GM04504 (cell line): ENCODE measurements at places on chromosomes 6 and 20.

GRCh38 chr6:168525114-168525513, 84.1 kb downstream of the SMOC2 start:
- no peak for DNase-seq

- no peak for DNase-seq
Measured at GRCh38 chr6:42402184-42402583, 49.5 kb downstream of the TRERF1 start.

DNA sequence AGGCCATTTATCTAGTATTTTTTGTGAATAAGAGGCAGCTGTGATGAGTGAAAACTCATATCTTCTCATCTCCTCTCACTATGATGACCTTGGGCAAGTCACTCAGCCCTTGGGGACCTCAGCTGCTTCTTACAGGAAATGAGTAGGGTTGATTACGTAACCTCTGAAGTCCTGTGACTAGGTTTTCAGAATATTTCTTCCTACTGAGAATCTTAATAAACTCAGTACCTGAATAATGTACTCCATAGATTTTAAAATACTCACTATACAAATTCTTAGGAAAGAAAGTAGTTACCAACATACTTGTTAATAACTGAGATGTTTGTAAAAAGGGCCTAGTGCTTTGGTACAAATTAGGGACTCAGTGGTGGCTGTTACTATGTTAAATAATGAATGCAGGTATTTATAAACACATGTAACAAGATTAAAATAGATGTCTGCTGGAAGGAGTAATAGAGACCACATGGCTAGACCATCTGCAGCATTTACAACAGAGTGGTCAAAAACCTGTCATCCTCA, 60.9 kb downstream of the RPRD1B start:
- no peak for DNase-seq

GRCh38 chr6:3228771-3229565, 1.5 kb upstream of the TUBB2B start:
- no peak for DNase-seq

DNA sequence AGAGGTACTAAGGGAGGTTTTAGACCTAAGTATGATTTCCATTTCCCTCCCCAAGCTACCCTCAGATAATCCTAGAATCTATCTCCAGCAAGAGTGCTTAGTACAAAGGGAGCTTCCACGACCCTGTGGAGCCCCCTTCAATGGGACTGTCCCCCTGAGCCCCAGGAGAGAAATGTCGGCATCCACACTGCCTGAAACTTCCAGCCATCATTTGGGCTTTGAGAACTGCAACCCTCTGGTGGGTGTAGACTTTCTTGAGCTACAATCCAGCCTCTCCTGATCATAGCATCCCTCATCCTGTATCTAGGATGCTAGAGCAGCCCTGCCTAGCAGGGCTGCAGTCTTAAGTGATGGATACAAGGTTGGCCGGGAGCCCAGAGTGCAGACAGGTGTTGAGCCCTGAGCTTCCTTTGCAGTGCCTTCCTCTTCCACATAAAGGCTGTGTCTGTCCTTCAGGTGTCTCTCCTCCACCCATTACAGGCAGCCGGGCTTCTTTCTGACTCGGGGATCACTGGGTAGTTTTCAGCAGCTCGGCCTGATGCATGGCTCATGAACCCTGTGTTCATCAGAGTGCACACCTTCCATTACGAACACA, 424.5 kb downstream of the PREX1 start:
- DNase-seq = no peak
